T-helper 9 cell (primary cell): ENCODE measurements at places on chromosomes 5 and 9.

- DNase-seq, result no peak
These were observed 4.7 kb downstream of the DNAI1 start for GRCh38 chr9:34463098-34463900.

DNA sequence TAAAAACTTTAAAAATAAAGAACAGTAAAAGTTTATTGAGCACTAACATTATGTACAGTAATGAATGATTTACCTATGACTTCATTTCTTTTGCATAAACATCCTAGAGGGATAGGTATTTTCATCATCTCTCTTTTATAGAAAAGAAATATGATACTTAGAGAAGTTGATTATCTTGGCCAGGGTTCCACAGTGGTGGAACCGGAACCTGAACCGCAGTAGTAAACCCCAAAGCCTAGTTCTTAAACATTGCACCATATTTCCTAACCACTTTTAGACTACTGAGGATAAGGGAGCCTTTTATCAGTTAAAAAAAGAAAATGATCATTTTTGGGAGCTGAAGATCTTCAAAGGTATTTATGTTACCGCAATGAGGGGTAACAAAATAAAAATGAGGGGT is 205.7 kb upstream of the SGCD start:
- DNase-seq, result no peak

DNA sequence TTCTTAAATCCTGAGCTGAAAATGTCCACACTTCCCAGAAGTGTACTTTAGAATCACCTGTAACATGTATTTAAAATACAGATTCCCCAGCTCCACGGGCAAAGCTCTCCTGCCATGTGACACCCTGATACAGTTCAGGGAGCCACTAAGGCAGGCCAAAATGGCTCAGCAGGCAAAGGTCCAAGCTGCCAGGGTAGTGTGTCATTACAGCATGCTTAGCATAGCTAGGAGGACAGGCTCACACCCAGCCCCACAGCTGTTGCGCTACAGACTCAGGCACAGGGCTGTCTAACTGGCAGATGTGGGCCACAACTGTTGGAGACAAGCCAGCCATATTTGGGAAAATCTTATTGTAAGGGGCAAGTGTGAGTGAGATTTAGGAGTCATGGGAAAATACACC is 73.0 kb downstream of the C9orf85 start:
- DNase-seq, result no peak

- DNase-seq, result no peak
These were observed 597.3 kb downstream of the TLE1 start for GRCh38 chr9:81092057-81092456.

- no peak for DNase-seq
These were observed 13.5 kb upstream of the MAMDC2 start for GRCh38 chr9:70030156-70030555.

DNA sequence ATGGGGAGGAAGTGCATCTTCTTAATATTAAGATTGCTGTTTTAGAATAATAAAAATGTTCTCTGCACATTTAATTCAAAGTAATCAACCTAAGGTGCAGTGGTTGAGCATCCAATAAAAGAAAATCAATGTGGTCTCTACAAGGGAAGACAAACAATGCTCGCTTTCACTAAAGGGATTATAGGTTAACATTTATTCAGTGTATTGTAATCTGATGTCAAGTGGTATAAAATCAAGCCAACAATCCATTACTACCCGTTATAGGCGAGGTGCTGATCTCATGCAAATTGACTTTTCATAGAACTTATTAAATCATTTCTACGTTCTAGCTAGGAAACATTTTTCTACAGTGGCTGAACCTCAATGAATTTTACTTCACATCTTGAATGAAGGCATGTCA is 773.9 kb downstream of the NR2F1-AS1 start:
- no peak for DNase-seq

GRCh38 chr5:68542207-68542606 is 326.7 kb downstream of the PIK3R1 start:
- no peak for DNase-seq
